Cerebellar nuclear complex (tissue), 1 donor: ENCODE measurements at places on chromosomes 3 and 15.
A peak's percentile ranks its signal among the peaks of the same experiment; 100 is the strongest.

- DNase-seq = no peak
These were observed 8.2 kb downstream of the FILIP1L start for GRCh38 chr3:100106094-100106493.

DNA sequence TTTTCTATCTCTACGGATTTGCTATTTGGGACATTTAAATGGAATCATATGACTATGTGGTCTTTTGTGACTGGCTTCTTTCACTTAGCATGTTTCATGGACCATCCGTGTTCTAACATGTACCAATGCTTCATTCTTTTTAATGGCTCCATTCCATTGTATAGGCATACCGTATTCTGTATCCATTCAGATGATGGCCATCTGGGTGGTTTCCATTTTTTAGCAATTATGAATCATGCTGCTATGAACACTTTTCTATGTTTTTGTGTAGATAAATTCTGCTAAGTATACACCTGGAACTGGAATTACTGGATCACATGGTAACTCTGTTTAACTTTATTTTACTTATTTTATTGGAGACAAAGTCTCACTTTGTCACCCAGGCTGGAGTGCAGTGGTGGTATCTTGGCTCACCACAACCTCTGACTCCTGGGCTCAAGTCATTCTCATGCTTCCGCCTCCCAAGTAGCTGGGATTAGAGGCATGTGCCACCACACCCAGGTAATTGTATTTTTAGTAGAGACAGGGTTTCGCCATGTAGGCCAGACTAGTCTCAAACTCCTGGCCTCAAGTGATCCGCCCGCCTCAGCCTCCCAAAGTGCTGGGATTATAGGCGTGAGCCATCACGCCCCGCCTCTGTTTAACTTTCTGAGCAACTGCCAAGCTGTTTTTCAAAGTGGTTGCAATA lies 13.4 kb downstream of the UBP1 start:
- no peak for DNase-seq

DNA sequence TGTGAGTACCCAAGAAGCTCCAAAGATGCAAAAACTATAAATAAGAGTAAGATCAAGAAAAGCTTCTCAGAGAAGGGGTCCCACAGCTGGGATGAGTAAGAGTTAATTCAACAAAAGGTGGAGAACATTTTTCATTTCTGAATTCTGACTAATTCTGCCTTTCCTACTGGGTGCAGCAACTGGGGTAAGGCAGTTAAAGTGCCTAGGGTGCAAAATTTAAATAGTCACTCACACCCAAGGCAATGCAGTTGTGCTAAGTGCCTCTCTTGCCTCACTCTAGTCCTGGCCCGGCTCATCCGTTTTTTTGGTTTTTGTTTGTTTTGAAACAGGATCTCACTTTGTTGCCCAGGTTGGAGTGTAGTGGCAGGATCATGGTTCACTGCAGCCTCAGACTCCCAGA lies 240.2 kb downstream of the TP63 start:
- no peak for DNase-seq

- no peak for DNase-seq
These were observed 24.0 kb downstream of the OSBPL10 start for GRCh38 chr3:31957106-31957505.

GRCh38 chr15:22888120-22888859 lies 49.8 kb downstream of the NIPA2 start:
- no peak for DNase-seq

GRCh38 chr3:67947808-67948508 lies 293.5 kb upstream of the SUCLG2 start:
- DNase-seq = no peak

GRCh38 chr3:128336337-128337156 lies 130.1 kb downstream of the DNAJB8 start:
- no peak for DNase-seq

GRCh38 chr3:193388361-193388760 lies 9.8 kb upstream of the ATP13A5 start:
- DNase-seq = no peak

GRCh38 chr15:20643829-20644425 lies 102.3 kb upstream of the GOLGA6L6 start:
- no peak for DNase-seq

- DNase-seq = no peak
These were observed 446.8 kb downstream of the IGSF11 start for GRCh38 chr3:118587847-118588246.

DNA sequence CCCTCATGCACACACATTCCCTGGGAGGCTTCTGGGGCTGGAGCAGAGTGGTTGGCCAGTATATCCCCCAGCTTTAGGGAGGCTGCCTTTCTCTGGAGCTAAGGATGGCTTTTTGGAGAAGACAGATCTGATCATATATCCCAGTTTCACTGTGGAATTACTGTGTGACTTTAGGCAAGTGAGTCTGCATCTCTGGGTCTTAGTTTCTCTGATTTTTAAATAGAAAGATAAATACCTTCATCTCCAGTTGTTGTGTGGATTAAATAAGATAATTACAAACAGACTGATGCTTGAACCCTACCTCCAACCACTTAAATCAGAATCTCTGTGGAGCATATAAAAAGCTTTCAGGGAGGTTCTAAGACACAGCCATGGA lies 11.1 kb upstream of the WNT7A start:
- DNase-seq = no peak

DNA sequence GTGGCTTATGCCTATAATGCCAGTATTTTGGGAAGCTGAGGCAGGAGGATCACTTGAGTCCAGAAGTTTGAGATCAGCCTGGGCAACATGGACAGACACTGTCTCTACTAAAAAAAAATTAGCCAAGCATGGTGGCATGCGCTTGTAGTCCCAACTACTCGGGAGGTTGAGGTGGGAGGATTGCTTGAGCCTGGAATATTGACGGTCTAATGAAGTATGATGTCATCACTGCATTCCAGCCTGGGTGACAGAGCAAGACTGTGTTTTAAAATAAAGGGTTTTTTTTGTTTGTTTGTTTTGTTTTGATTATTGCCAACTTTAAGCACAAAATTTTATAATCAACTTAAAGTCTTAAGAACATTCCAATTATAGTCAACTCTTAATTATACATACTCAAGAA lies 6.8 kb downstream of the PLSCR1 start:
- no peak for DNase-seq

- no peak for DNase-seq
These were observed 42.7 kb downstream of the ALCAM start for GRCh38 chr3:105409364-105409763.

- DNase-seq = no peak
These were observed 82.1 kb downstream of the CGNL1 start for GRCh38 chr15:57458356-57458781.

DNA sequence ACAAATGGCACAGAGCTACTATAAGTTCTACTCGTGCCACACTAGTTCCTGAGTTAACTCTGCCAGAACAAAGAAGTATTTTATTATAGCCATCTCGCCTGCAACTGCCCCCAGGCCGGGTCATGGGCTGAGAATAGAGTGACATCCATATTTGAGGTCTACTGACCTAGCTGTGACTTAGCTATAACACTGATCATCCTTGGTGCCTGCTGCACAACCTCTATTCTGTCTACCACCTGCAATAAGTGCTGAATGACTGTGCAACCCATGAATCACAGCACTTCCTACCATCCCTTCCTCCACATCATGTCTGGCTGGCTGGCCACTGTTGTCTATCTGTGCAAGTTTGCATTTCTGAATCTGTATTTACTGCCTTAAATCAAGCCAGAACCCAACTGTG lies 506.5 kb upstream of the TBL1XR1 start:
- DNase-seq = no peak

DNA sequence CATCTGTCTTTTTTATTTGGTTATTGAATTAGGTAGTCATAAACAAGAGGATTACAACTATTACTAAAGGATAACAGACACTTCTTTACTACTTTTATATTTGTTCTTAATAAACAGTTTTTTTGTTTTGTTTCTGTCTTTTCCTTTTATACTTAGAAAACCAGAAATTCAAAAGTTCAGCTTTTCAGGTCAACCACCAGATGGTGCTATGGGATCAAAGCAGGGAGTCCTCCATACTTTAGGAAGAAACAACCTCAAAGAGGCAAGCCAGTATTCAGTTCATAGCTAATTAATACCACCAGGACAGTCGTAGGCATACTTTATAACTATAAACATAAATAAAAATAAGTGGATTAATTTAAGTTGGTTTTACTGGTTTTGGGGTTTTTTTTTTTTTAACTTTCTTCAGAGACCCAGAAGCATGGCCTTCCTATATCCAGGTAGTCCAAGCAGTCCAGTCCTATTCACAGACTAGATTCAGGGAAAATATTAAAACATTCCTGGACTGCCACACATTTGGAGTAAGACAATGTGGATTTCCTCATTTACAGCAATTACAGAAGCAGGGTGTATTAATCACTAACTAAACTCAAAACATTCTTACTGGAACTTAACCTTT lies 16.0 kb upstream of the EID1 start:
- DNase-seq = peak; percentile 4

GRCh38 chr3:72818905-72819304 lies 29.3 kb downstream of the SHQ1 start:
- no peak for DNase-seq

GRCh38 chr15:28103831-28104230 lies 4.7 kb upstream of the OCA2 start:
- DNase-seq = no peak

GRCh38 chr15:88776646-88777045 lies 26.6 kb upstream of the ACAN start:
- DNase-seq = no peak

GRCh38 chr3:115581362-115582135 lies 41.8 kb upstream of the GAP43 start:
- DNase-seq = no peak

DNA sequence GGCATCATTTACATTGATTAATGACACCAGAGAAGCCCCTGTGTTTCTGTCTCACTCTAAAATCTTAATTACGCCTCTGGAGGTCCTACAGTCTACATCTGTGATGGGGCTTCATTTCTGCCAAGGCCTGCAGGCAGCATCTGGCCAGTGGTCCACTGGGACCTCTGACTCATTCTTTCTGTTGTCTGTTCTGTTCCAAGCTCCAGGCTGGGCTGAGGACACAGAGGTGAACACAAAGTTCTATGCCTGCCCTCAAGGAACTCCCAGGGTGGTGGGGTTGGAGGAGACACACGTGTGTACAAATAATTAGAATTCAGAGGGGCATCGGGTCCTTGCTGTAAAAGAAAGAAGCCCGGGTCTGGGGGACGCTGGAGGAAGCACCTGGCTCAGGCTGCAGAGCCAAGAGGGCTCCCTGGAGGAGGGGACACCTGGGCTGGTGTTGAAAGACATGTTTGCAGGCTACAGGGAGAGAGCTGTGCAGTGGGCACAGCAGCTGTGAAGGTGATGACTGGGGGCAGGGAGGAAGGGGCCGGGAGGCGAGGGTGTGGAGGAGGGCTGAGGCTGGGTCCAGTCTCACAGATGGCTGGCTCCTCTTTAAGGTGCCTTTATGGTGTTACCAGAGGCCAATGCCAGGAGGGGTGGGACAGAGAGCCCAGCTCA lies 103.3 kb upstream of the PRR23E start:
- no peak for DNase-seq

- DNase-seq = no peak
These were observed 9.0 kb downstream of the PPCDC start for GRCh38 chr15:75032395-75032794.

GRCh38 chr3:23331141-23331935 lies 128.2 kb downstream of the UBE2E2 start:
- no peak for DNase-seq

- DNase-seq = no peak
These were observed 480.5 kb upstream of the PROK2 start for GRCh38 chr3:72265256-72266015.

DNA sequence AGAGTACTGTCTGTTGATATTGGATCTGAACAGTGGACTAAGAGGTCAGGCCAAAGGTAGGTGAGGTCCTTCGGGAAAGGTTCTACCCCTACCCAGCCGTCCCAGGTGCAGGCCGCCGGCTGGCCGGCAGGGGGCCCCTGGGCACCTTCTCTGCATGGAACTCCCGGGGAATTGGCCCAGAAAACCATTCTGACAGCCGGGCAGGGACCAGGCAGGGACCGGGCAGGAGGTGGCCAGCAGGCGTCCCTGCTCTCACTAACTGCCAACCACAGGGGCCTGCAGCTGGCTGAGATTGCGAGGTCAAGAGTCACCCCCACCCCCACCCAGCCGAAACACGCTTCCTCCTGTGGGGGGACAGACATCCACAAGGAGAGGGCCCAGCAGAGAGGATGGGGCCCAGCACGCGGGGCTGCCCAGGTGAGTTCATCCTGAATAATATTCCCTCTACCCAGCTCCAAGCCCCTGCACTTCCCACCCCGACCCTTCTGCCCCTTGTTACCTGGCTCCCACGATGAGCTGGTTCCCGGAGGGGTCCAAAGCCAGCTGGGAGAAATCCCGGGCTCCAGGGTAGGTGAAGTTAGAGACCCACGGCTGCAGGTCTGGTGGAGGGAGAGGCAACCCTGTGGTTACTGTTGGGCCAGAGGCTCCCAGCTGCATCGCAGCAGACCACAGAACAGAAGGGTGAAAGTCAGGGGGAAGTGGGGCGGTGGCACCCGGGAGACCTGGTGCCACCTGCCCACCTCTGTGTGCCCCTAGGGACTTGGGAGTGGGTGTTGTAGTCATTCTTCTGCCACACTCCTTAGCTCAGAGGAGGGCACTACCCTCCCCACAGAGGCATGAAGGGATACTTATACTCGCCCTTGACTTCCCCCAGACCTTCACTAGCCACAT lies 84.4 kb downstream of the SEMA5B start:
- DNase-seq = no peak

DNA sequence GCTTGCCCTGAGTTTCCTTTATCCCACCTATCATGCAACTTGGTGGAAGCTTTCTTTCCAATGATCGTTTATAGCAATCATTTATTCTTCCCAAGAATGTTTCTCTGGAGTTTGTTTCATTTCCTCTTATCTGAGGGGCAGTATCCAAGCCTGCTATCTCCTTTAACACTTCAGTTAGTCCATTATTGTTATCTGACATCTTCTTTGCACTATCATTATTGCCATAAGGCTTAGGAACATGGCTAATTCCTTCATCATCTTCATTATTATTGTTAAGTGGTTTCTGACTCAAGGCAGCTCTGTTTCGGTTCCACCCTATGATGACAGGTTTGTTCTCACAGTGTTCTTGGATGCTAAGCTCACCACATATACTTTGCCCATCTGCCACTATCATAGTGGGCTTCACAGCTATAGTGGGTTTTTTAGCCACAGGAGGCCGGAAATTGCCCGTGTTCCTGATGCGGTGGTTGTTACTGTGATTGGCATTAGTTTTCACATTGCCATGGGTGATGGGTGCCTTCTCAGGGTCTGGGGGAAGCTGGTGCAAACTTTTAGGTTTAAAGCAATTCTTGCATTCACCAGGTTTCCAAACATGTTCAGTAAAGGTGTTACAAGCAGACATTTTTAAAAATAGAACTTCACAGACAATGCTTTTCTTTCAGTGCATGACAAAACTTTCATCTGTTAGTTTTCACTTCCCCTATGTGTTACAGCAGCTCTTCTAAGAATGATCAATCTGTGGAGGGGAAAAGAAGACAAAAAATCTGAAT lies 110.6 kb upstream of the TSPAN3 start:
- no peak for DNase-seq
